ENCODE measurements at places on chromosomes 12 and 14.

DNA sequence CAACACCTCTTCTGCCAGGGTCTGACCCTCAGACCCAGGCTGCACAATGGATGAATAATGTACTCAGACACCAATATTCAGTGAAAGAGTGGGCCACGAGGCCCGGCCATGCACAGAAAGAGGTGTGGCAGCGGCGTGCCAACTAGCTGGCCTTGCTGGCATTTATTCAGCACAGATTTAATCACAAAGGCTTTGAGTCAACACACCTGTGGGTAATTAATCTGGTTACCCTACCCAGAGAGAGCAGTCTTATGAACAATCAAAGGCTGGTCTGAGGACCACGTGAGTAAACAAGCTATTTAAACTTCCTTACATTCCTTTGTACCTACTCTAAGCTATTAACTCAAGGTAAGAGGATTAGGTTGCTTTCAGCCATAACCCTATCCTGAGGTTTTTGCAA, 324.8 kb downstream of the C12orf50 start:
- no peak for DNase-seq
- H3K4me3 ChIP-seq = no peak overlapping the region
- H3K36me3 ChIP-seq = no peaks in the 10 kb centered on the region
- H3K4me1 ChIP-seq = no peaks in the 10 kb centered on the region

DNA sequence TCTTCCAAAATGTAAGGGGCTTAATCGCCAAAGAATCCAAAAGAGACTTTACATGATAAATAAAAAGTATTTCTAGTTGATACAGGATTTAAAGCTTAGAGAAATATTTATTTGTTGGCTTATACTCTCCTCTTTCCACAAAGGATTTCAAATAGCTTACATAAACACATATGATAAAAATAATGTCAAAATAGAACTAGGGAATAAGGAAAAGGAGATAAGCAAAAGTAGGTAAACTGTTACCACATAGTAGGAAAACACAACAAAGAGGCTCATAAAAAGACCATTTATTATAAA, 387.0 kb downstream of the EGLN3 start:
- H3K4me3 ChIP-seq = no peak overlapping the region
- no peaks in the 10 kb centered on the region for H3K27me3 ChIP-seq
- no peak for DNase-seq
- H3K27ac ChIP-seq = no peak overlapping the region

DNA sequence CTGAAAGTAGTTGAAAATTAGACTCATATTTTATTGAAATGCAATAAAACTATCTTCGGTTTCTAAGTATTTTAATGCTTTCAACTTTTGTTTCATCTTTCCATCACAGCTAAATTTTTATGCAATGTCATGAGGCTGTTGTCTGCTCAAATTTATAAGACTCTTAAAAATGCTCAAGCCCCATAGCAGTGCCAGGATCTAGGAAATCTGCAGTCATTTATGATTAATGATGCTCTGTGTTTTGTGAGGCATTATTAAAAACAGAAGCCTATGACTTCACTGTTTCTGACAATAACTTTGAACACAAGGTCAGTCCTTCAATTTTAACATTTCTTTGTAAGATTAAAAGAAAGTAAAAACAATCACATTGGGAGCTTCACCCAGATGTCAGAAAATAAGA, 112.5 kb downstream of the ALX1 start:
- no peak overlapping the region for H3K27ac ChIP-seq
- H3K27me3 ChIP-seq = no peaks in the 10 kb centered on the region
- no peak for DNase-seq
- no peak overlapping the region for H3K4me3 ChIP-seq

DNA sequence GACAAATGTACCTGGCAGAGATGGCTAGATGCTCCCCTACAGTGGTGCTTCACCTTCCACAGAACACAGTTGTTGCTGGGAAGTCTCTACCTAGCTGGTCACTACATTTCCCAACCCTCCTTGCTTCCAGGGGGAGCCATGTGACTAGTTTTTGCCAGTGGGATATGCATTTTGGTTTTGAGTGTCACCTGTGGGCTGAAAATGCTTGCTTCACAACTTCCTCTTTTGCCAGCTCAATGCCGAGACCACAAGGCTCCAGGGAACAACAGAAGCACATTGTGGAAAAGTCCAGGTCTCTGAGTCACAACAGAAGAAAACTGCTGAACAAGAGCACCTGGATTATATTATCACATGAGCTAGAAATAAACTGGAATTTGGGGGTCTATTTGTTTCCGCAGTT, 48.5 kb upstream of the ARHGAP5 start:
- DNase-seq = no peak
- no peak overlapping the region for H3K27ac ChIP-seq
- no peaks in the 10 kb centered on the region for H3K4me1 ChIP-seq
- peaks cover 4% of the 10 kb centered on the region for H3K27me3 ChIP-seq
- no peaks in the 10 kb centered on the region for H3K36me3 ChIP-seq
- no peak overlapping the region for H3K4me3 ChIP-seq

DNA sequence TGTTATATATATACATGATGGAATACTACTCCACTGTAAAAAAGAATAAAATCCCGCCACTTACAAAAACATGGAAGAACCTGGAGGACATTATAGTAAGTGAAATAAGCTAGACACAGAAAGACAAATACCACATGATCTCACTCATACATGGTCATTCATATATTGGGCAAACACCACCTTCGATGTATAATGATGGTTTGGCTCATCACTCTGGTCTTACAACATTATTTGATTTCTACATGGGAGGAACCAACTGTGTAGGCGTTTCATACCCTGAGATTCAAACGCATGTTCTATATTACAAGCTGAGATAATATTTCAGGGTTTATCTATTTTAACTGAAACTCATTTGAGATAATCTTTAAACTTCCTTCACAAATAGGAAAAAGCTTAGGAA, 48.3 kb downstream of the ABCD2 start:
- no peaks in the 10 kb centered on the region for H3K4me1 ChIP-seq
- no peaks in the 10 kb centered on the region for H3K27me3 ChIP-seq
- no peak for DNase-seq
- no peak overlapping the region for H3K4me3 ChIP-seq
- no peak overlapping the region for H3K27ac ChIP-seq

All from CD4-positive, alpha-beta T cell (primary cell).